NCI-H510A treated with DMSO at 0.1 percent for 48 hours (cell line): ENCODE measurements at places on chromosomes 12 and 14.

DNA sequence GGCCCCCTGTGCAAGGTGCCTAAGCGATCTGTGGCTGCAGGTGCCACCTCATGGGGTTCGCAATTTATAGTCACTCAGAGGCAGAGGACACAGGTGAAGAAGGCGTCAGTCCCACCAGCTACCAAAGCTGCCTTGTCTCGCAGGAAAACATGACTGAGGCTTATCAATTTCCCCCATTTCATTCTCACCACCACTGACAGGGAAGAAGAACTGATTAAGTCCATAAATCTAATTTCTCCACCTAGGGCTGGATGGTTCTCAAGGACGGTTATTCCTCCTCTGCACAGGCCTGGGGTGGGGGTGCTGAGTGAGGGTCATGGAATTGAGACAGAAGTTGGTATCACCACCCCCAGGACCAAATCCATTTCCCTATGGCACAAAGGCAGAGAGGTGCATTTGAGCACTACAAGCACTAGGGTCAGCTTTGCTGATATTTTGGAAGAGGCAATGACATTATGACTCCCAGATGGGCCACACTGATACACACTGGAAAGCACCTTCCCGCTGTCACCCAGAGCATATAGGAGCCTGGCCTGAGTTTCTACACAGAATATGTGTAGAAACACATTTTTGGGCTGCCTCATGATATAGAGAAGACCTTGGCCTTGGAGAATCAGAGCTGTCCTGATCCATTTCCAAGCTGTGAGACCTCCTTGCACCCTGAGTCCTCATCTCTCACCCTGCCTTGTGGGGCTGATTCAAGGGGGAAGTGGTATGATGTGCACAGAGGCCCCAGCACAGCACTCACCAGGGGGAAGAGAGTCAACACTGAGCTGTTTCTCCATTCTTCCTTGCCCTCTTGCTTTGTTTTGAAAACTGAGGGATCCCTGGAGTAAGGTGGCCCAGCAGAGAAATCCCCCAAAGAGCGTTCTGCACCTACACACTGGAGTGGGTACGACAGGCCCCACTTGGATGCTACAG, 59.4 kb downstream of the PITPNM2 start:
- DNase-seq: no peak

DNA sequence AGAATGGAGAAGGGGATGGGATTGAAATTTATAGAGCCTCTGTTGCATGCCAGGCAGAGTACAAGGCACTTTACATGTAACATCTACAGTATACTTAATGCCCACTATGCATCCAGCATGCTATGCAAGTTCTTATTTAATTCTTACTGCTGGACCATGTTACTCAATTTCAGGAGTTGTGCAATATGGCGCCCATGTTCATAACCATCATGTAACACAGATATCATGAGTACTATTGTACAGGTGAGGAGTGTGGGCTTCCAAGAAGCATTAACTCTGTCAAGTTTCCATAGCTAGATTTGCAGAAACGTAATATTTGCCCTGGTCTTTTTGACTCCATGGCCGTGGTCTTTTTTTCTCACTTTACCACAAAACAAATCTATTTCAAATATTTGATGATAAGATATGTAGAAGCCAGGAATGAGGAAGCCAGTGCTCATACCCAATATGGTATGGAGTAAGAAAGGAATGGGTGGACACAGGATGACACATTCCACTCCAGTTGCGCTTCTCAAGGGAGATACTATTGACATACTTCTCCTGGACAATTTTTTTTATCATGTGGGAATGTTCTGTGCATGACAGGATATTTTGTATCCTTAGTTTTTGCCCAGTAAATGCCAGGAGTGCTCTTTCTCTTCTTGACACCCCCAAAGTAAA, 191.8 kb downstream of the C12orf75 start:
- no peak for DNase-seq

DNA sequence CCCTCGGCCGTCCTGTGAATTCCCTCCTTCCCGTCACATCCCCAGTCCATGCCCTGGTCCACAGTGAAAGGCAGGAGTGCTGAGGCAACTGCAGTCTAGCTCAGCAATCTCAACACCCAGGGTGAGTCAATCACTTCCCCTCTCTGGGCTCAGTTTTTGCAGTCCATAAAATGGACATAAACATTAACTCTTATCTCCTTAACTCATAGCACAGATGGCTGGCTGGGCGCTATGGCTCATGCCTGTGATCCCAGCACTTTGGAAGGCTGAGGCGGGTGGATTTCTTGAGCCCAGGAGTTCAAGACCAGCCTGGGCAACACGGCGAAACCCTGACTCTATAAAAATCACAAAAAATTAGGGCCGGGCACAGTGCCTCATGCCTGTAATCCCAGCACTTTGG, 32.4 kb downstream of the CAMKK2 start:
- no peak for DNase-seq

DNA sequence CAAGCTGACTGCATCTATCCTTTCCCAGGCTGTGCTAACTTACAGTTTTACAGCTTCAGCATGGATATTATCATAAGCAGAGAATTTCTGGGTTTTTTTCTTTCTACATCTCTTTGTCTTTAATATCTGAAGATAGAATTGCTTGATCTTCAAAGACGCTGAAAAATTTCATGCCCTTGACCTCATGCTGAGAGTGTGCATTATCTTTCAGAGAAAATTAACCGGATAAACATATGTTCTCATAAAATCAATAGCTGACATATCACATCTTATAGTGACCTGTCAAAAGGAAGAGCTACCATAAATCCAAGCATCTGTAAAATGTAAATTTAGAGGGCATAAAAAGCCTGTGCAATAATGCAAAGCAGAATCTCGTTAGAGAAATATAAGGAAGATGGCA, 1704.1 kb upstream of the FLRT2 start:
- DNase-seq: no peak

- no peak for DNase-seq
Observed at GRCh38 chr12:112682586-112682985, 109.0 kb upstream of the RPH3A start.

DNA sequence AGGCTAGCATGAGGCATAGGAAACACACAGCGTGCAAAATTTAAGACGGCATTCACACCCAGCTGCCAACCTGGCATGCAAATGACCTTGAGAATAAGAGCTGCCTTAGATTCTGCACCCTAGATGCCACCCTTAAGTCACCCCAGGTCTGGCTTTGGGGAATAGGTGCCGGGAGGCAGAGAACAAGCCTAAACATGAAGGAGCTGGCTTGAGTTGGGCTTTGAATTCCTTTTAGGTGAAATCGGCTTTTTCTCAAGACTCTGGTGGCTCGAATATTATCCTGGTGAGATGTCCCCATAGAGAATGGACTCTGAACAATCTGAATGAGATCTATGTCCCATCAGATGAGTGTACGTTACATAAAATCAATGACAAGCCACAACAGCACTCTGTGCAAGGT, 1090.5 kb downstream of the VRK1 start:
- DNase-seq: no peak

DNA sequence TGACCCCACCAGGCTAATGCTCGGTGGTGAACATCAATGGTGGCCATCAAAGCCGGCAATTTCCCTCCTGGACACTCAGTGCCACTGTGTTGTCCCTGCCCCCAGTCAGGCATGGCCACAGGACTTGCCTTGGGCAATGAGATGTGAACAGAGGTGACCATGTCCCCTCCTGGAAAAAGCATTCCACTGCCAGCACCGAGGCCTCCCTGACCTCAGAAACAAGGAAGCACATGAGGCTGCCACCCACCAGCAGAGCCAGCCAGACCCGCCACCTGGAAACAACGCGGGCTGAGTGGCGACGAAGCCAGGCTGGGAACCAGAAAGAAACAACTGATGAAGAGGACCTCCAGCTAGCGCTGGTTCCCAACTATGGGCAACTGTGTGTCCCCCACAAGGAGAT, 31.8 kb downstream of the ITPK1 start:
- DNase-seq: no peak

- no peak for DNase-seq
Observed at GRCh38 chr14:64038841-64039542, 186.2 kb downstream of the SYNE2 start.
